ENCODE measurements at places on chromosomes 1 and 21.

DNA sequence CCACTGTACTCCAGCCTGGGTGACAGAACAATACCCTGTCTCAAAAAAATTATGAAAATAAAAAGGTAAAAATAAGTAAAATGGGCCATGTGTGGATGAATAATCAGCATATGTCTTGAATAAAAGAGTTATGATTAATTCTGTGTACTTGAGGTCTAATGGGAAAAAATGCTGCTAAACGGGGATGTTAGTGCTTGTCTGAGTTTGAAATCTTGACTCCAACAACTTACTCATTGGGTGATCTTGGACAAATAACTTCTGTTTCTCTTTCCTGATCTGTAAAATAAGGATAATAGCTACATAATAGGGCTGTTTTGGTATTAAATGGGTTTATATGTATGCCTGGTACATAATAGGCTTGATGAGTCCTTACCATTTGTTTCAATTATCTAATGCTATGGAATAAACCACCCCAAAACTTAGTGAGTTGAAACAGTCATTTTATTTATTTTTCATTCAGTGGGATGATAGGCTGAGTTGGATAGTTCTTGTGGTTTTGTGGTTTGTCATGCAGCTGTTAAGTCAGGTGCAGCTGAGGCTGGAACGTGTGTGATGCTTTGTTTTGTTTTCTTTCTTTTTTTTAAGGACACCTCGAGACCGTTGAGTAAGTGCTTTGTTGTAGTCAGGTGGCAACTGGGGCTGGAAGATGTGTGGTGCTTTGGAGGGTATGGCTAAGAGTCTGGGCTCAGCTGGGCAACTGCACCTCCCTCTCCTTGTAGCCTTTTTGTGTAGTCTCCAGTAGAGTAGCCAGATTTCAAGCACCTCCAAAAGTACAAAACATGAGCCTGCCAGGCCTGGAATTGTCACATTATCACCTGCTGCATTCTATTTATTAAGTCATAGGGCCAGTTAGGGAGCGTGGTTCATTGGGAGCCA is 4.9 kb downstream of the MDM4 start:
- no peak for DNase-seq

DNA sequence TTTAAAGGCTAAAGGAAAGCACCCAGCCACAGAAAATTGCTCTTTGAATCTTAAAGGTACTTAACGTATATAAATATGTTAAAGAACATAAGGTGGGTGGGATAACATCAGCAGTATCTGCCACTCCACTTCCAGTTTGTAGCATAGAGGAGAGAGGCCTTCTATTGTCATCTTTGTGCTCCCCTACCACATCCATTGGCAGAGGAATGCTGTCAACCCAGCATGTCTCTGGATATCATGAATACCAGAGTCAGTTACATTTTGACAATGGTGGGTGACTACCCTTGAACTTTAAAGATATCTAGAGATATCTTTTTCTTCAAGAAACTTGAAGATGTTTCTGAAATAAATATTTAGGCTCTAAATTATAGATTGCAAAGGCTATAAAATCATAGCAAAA is 283.2 kb upstream of the LRRC7 start:
- no peak for DNase-seq

DNA sequence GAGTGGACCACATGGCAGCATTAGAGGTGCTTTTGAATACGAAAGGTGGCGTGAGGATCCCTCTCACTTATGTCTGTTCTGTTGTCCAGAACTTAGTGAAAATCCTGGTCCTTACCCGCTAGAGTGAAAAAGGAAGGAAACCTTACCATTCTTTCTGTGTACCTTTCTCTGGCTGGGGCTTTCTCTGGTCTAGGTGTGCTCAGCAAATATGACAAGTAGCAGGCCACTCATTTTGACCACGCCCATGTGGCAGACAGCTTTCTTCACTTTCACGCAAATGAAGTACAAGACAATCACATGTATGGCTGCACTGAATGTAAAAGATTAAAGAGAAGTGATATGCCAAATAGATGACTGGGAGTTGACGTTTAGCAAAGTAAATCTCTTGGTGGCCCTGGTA is 131.9 kb downstream of the FGGY start:
- DNase-seq, result no peak

DNA sequence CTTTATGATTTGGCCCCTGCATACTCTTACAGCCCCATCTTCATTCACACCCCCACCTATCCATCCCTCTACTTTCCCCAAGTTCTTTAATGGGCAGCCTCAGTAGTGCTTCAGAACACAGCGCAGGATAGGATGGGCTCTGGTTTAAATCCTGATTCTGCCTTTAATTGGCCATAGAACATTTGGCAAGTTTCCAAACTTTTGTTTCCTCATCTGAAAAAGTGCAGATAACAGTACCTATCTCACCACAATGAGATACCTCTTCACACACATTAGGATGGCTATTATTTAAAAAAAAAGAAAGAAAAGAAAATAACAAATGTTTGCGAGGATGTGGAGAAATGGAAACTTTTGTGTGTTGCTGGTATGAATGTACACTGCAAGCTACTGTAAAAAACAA is 142.5 kb upstream of the VANGL1 start:
- no peak for DNase-seq

GRCh38 chr1:199122532-199123311 is 483.9 kb downstream of the PTPRC start:
- DNase-seq, result no peak

DNA sequence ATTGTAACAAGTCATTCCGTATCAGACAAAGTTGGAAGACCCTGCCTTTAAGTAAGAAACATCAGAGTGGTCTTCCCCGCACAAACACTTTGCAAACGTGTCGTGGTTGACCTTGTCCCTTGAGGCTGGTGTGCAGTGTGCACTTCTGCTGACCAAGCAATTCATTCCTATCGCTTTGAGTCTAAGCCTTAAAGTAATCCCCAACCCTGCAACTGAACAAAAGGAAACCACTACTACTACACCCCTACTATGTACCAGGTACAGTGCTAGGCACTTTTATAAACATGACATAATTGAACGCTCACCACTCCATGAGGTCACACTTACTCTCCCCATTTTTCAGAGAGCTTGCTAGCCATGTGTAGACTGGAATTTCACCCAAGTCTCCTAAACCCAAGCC is 10.6 kb downstream of the ITPKB start:
- DNase-seq, result no peak

DNA sequence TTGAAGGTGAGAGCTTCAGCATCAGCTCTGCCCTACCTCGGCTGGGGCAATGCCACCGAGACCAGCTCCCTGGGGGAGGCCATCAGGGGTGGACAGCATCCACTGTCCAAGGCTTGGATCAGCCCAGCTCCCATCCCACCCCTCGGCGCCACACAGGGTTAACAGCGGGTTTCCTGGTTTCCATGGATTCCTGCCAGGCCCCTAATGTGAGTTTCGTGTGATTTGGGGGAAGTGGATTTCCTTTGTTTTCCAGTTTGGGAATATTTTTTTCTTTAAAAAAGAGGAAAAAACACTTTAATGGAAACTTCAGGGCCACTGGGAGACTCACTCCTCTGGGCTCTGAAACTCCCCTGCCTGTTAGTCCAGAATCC is 34.3 kb downstream of the CASZ1 start:
- no peak for DNase-seq

DNA sequence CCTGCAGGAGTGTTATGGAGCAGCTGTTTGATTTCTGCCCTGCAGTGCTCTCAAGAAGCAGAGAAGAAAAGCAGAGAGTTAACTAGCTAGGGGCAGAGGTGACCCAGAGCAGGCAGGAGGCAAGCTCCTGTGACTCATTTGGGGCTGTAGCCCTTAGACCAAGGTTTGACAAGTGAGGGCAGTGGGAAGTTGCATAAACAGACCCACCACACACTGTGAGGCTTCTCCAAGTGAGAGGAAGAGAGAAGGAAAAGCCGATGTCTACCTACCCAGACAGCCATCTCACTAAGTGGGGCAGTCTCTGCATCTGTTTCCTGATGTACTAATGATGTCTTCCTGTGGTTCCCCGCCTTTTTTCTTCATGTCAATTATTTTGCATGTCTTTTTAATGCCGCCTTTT is 159.9 kb upstream of the NR5A2 start:
- no peak for DNase-seq

GRCh38 chr1:235739124-235739523 is 89.5 kb upstream of the GNG4 start:
- DNase-seq, result no peak

- no peak for DNase-seq
Measured at GRCh38 chr1:108057541-108057940, 92.6 kb upstream of the VAV3 start.

- DNase-seq, result no peak
Measured at GRCh38 chr1:205652984-205653383, 21.2 kb upstream of the ELK4 start.

DNA sequence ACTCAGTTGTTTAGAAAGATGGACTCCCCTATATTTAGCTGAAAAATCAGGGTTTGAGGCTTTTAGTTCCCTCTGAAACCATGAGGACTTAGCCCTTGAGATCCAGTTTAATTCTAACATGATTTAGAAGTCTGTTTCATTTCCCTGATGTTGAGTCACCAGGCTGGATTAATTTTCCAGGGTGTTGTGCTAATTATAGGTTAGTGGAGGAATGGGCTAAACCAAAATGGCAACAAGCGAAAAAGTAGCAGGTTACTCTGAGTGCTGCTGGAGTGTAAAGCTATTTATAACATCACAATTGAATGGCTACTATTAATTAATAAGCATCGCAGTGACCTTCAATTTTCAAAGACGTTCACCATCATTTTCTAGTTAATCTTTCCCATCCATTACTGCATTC is 15.5 kb upstream of the USP24 start:
- no peak for DNase-seq

DNA sequence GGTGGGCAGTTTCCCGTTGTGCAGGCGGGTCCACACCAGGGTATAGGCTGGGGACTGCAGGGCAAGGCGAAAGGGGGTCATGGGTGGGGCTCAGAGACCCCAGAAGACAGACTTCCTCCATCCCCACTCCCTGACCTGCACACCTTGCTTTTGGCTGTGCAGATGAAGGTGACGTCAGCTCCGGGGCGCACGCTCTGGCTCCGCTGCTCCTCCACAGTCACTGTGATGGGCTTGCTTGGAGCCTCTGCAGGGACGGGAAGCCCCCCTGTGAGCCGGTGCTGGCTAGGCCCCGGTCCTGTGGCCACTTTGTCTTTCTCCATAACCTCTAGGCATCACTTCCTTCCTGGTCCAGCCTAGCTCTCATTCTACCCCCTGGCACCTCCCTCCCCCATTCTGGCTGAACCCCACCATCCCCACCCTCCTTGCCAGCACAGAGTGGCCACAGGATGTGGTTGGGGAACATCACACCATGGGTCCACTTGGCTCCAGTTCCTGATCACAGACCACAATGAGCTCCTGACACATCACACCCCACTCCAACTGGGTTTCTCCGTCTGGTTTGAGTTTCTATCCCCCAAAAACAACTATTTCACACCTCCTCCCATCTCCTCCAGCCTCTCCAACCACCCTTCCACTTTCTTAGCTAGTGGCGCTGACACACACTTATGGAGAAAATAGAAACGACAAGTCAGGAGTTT is 45.2 kb downstream of the LDLRAD2 start:
- DNase-seq, result no peak

DNA sequence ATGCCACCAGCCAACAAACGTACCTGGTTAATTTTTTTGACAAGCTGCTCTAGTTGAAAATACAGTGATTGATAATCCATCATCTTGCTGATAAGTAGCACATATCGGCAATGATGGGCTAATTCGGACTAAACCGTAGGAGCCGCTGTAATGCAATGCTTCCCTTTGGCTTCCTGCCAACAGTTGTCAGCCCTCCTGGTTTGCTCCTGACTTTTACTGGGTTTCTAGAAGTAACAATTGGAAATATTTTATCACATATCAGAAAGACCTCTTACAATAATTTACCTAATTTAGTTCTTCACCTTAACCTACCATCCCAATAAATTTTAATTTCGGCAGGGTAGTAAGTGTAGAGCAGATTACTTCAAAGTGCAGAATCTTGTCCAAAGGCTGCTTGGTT is 148.5 kb downstream of the DHRS3 start:
- no peak for DNase-seq

- no peak for DNase-seq
Measured at GRCh38 chr1:211625040-211625439, 46.1 kb upstream of the SLC30A1 start.

- no peak for DNase-seq
Measured at GRCh38 chr1:36971852-36972618, 62.3 kb downstream of the GRIK3 start.

- DNase-seq, result no peak
Measured at GRCh38 chr1:153513023-153513422, 22.8 kb downstream of the S100A6 start.
